ENCODE measurements at places on chromosomes 16 and 17. TPM values are rescaled to one million over a fixed set of nuclear protein-coding genes. Genes with fewer than 3 reads are reported as not detected.

SLC52A1 gene
- total RNA-seq: not detected

HS3ST3A1 gene
- not detected for total RNA-seq

SOX15 gene
- total RNA-seq: 9.6 TPM

PITPNM3 gene
- 7.2 TPM for total RNA-seq

PGAP6 gene
- total RNA-seq: 29.6 TPM

ANKRD13B gene
- total RNA-seq: 13.8 TPM

DPEP2 gene
- total RNA-seq: 12.1 TPM

NAE1 gene
- total RNA-seq: 51.1 TPM

EPN2 gene
- 48.8 TPM for total RNA-seq

MT3 gene
- not detected for total RNA-seq
